ENCODE measurements at places on chromosomes 6 and 20.
A peak's percentile ranks its signal among the peaks of the same experiment; 100 is the strongest.

DNA sequence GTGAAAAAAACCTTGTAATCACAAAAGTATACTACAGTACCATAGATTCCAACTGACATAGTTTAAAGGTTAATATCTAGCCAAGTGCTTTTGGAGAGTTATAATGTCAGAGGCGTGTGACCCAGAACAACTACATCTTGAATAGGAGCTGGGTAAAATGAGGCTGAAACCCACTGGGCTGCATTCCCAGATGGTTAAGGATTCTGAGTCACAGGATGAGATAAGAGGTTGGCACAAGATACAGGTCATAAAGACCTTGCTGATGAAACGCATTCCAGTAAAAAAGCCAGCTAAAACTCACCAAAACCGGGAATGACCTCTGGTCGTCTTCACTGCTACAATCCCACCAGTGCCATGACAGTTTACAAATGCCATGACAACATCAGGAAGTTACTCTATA lies 22.4 kb upstream of the KIAA0408 start:
- no peak for DNase-seq

DNA sequence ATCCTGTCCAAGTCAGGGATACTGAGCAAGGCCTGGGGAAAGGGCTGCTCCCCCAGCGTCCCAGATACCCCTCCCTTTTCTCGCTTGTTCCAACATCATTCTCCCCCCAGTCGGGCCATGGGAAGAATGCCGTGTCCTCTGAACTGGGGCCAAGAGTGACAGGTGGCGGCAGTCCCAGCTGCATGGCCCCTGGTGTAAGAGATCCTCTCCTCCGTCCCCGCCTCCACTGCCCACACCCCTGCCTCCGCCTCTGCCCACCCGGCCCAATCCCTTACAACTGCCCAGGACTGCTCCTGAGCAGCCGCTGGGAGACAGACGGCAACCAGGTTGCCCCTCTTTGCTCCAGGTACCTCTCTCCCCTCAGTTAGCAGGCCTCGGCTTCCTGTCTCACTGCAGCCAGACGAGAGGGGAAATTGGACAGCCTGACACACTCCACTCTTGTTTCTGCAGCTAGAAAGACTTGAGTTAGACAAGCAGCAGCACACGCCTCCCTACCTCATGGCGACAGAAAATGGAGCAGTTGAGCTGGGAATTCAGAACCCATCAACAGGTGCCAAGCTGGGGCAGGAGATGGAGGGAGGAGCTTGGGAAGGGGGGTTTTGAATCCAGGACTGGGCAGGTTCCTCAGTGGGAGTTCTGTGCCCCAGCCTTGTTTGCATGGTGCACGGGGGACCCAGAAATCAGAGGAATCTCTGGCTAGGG lies at the start of gene MYLK2:
MYLK2 (plus strand) TSS at position 274 of the 702 bp plus-strand sequence; CDS start at position 499, 225 bp downstream.
- no peak for DNase-seq

- no peak for DNase-seq
Observed at GRCh38 chr6:109964949-109965348, 13.2 kb upstream of the GPR6 start.

GRCh38 chr6:7249391-7249790 lies 63.6 kb downstream of the SSR1 start:
- DNase-seq = no peak

GRCh38 chr6:110334423-110335180 lies 23.5 kb downstream of the METTL24 start:
- no peak for DNase-seq

- DNase-seq = no peak
Observed at GRCh38 chr20:49561256-49561655, 6.7 kb downstream of the PTGIS start.

- DNase-seq = no peak
Observed at GRCh38 chr6:37893257-37893656, 73.7 kb downstream of the ZFAND3 start.

DNA sequence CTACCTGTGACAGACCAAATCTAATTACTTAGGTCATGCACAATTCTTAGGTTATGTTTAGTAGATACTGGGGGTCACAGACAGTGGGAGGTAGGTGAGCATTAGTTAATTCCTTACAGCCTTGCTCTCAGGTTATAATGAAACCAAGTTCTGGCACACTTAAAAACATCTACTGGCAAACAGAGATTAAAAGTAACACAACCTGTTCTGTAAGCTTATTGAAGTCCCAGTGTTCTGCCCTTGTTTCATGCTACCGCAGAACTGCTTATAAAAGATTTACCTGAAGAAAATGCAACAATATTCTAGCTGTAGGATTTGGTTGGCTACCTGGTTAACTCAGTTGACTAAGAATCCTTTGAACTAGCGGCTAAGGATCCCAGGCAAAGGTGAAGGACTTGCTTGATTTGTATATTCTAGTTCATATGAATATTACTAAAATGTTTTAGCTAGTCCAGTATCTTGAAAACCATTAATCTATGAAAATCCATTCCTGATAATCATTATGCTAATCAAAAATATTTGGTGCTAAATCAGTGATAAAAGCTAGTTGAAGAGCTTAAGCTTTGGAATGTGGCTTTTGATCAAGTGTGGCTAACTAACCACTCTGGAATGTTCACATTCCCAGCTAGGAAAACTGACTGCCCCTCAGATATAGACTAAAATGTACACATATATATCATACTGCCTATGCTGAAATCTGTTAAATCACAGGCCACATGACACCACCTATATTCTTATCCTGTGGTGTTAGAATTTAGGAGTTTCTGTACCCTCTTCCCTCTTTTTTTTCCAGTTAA lies 7.2 kb downstream of the PEX3 start:
- DNase-seq = no peak

DNA sequence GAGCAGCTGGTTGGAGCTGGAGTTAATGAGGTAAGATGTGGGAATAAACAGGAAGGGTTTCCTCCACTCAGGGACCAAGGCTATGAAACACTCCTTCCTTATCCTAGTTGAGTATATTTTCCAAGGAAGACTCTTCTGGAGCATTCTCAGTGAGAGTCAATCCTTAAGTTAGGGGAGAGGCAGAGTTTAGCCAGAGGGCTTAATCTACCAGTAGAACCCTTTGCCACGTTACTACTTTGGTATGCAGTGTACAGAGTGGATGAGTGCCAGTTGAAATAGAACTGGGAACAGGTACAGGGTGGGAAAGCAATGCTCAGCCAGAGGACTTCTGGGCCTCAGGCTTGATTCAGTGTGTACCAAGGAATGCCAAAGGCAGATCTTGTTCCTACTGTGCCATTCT lies 114.3 kb downstream of the UBE3D start:
- no peak for DNase-seq

GRCh38 chr6:169157197-169158148 lies 96.2 kb downstream of the THBS2 start:
- DNase-seq = no peak

DNA sequence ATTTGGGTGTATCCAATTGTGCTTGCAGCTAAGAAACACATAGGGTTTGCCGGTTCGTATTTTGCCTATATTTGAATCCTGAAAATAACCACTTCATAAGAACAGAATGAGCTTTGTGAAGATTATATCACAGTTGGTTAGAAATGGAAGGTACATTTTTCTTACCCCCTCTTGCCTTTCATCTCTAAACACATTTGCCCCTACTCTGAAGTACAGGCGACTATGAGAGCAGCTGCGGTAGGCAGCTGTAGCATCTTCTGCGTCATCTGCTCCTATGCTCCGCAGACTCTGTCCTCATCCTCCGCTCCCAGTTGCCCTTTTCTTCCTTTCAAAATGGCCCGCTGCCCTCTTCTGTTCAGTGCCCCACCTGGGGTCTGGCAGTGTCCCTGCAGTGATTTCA lies 47.6 kb upstream of the REV3L start:
- DNase-seq = no peak

- no peak for DNase-seq
Observed at GRCh38 chr6:157650261-157650640, 172.8 kb upstream of the SNX9 start.

DNA sequence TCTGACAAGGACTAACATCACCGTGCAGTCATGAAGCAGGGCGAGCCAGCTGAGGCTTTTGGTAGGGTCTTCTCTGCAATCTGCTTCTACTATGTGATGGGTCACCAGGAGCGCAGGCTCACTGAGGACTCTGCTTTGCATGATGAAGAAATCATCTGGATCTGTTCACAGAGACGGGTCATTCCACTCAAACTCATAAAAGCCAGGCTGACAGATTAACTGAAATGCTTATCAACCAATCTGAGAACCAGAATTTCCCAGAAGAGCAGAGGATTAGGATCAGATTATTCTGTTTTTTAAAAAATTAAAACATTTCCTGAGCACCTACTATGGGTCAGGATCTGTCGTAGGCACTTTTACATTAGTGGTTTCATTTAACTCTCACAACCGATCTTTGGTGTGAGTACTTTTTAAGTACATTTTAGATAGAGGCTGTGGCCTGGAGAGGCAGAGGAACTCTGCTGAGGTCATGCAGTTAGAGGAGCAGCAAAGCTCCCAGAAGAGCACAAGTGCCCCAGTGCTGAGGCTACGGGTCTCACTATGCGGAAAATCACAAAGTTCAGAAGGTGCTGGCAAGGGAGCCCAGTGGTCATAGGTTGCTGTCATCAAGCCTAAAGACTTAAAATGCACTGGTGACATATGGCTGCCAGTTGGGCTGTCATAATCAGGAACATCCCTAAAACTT lies 109.1 kb downstream of the BACH2 start:
- no peak for DNase-seq

- no peak for DNase-seq
Observed at GRCh38 chr20:41320976-41321375, 3.4 kb upstream of the ZHX3 start.

DNA sequence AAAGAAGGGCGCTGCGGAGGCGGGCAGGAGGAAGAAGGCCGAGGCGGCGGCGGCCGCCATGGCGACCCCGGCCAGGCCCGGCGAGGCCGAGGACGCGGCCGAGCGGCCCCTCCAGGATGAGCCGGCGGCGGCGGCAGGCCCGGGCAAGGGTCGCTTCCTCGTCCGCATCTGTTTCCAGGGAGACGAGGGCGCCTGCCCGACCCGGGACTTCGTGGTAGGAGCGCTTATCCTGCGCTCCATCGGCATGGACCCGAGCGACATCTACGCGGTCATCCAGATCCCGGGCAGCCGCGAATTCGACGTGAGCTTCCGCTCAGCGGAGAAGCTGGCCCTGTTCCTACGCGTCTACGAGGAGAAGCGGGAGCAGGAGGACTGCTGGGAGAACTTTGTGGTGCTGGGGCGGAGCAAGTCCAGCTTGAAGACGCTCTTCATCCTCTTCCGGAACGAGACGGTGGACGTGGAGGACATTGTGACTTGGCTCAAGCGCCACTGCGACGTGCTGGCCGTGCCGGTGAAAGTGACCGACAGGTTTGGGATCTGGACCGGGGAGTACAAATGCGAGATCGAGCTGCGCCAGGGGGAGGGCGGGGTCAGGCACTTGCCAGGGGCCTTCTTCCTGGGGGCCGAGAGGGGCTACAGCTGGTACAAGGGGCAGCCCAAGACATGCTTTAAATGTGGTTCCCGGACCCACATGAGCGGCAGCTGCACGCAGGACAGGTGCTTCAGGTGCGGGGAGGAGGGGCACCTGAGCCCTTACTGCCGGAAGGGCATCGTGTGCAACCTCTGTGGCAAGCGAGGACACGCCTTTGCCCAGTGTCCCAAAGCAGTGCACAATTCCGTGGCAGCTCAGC lies 780 bp downstream of the ZCCHC3 start:
- DNase-seq = peak; percentile 46
